ENCODE measurements at places on chromosomes 12 and 14.

GRCh38 chr14:49703965-49704364, 11.0 kb downstream of the KLHDC1 start:
- peak; percentile 93 for DNase-seq

- no peak for DNase-seq
These were observed 42.5 kb upstream of the ANO2 start for GRCh38 chr12:5987573-5987972.

- DNase-seq, result no peak
These were observed 3.0 kb downstream of the GZMB start for GRCh38 chr14:24630872-24631477.

DNA sequence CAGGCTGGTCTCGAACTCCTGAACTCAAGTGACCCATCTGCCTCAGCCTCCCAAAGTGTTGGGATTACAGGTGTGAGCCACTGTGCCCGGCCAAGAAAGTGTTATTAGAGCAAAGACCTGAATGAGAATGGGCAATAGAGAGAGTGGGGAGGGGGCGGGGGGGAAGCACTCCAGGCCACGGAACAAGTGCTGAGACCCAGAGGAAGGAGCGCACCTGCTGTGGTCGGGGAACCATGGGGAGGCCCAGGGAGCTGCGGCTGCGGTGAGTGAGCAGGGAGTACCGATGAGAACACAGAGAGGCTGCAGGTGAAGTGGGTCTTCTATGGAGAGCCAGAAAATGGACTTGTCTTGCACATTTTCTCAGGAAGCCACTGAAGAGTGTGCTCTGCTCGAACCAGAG, 10.8 kb downstream of the SMIM41 start:
- no peak for DNase-seq

DNA sequence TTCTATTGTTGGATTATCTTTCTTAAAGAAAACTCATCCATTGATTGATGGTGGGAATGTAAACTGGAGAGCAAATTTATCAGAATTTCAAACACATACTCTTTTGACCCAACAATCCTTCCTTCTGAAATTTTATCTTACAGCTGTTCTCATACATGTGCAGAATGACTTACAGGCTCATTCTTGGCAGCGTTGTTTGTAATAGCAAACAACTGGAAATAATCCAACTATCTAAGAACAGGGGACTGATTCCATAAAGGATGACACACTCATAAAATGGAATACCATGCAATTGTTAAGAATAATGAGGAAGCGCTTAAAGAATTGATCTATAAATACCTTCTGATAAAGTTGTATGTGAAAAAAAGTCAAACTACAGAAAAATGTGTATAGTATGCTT, 24.0 kb downstream of the RHOJ start:
- DNase-seq, result no peak

DNA sequence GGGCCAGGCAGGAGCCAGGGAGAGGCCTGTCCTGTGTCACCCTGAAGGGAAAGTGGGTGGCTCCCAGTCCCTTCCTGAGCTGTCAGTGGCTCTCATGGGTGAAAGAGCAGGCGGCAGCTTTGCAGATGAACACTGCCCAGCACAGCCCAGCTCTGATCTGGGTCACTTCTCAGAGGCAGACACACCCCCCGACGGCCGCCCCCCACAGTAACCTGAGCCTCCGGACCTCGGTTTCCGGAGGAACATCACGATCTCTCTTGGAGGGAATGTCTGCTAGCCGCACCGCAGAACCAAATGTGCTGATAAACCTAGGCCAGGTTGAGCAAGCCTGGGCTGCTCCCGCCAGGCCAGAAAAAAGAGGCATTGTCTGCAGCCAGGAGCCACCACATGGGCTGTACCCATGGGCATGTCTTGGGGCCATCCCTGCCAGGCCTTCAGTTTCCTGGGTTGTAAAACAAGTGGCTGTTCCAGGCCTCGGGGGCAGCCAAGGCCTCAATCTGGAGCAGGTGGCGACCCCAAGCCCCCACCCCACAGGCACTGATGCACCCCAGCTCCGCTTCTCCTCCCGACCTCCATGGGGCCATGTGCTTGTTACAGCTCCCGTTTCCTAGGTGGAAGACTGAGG, 57.6 kb downstream of the NCOR2 start:
- peak; percentile 51 for DNase-seq

DNA sequence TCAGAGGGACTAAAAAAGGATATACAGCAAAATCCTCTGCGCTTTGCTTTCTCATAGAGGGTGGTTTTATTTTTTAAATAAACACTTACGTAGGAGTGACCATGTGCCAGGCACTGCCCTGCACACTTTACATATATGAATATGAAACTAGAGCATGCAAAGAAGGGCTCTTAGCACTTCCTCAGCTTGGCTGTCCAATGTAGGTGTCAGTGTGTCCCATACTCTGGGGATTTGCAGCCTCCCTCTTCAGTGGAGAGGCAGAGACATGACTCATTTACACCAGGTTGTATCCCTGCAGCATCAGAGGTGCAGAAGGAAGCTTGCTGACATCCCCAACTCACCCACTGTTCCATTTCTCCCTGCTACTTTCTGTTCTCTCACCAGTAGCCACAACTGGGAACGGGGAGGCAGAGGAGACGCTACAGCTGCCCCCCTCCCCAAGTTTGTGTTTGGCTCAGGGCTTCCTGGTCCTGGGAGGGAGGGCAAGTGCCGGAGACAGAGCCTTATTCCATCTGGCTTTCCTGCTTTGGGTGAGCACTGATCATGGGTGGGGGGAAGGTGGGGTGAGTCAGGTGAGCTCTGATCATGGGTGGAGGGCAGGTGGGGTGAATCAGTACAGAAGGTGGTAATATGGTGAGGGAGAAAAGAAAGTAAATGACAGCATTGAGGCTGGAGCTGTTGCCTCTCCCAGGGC, 4.9 kb upstream of the KRT5 start:
- DNase-seq, result no peak

All from hematopoietic multipotent progenitor cell treated with erythropoietin and hydrocortisone succinate and interleukin-3 and kit ligand, for 6 days (in vitro differentiated cells).